Cerebellum (tissue), 4 donors: ENCODE measurements at places on chromosomes 2 and 18.

DNA sequence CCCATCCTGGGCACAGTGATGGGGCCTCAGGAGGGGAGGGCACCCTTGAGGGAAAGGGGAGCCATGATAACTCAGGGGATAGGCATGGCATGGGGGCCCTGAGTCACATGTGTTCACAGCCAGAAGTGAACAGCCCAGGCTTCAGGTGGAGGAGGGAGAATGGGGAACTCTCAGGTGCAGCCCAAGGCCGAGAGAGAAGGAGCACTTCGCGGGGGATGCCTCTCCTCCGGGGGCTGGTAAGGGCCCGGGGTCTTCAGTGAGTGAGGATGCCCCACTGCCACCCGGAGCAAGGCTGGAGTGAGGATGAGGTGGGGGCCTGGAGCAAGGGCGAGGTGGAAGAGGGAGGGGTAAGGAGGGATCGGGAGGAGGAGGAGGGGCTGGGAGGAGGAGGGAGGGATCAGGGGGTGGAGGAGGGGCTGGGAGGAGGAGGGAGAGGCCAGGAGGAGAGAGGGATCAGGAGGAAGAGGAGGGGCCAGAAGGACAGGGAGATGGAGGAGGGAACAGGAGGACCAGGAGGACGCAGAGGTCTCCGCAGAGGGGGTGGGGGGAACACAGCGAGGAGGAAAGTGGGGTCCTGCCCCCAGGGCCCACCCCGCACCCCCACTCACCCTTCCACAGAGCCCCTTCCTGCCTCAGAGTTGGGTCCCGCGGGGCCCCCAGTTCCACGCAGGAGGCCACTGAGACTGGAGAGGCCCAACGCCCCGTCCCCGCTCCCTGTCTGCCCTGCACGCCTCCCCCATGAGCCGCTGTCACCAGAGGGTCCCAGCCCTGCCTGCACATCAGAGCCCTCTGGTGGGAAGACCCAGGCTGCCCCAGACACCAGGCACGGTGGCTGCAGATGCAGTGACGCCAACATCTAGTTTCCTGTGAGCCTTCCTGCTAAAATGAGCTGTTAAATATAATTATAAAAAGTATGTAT lies 42.8 kb downstream of the RAMP1 start:
- DNase-seq, result no peak

GRCh38 chr18:24934258-24934932 lies 417.6 kb downstream of the ZNF521 start:
- DNase-seq, result no peak

DNA sequence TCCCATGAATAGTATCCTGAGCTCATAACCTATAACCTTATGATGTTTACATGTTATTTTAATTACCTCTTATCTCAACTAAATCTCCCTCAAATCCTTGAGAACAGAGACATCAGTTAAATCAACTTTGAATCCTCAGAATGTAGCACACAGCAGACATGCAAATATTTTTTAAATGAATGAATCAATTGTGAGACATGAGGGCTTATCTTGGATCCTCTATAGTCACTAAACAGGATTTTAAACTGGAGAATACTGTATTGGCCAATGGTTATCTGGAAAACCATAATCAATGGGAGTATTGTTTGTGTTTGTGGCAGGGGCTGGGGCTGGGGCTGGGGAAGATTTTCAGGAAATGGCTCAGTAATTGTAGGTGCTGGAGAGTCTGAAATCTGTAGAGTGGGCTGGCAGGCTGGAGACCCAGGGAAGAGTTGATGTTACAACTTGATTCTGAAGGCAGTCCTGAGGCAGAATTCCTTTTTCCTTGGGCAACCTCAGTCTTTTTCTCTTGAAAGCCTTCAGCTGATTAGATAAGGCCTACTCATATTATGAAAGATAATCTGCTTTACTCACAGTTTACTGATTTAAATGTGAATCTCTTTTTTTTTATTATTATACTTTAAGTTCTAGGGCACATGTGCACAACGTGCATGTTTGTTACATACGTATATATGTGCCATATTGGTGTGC lies 106.3 kb downstream of the NCOA1 start:
- no peak for DNase-seq

- DNase-seq, result no peak
Measured at GRCh38 chr2:119004602-119005001, 62.6 kb downstream of the MARCO start.

DNA sequence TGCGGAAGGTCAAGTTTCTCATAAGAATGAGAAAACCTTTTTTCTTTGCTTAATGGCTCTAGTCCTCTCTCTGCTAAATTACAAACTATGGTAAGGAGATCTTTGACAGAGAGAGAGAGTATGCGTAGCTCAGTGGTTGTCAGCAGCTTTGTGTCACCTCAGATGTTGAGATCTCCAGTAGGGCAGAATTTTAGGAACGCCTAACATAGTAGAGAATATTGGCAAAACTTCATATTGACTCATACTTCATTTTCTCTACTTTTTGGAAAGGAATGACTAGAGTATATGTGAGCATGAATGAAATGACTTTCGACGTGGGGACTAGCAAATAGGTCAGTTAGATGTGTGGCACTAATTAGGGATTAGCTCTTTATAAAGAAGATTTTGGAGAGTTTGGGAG lies 64.0 kb downstream of the WDR7 start:
- DNase-seq, result no peak

- peak; percentile 28 for DNase-seq
Measured at GRCh38 chr2:86453836-86454235, 12.7 kb downstream of the KDM3A start.

GRCh38 chr18:72672364-72673184 lies 128.4 kb upstream of the CBLN2 start:
- DNase-seq, result peak; percentile 2

GRCh38 chr2:145007093-145007959 lies 487.4 kb upstream of the ZEB2 start:
- DNase-seq, result no peak

DNA sequence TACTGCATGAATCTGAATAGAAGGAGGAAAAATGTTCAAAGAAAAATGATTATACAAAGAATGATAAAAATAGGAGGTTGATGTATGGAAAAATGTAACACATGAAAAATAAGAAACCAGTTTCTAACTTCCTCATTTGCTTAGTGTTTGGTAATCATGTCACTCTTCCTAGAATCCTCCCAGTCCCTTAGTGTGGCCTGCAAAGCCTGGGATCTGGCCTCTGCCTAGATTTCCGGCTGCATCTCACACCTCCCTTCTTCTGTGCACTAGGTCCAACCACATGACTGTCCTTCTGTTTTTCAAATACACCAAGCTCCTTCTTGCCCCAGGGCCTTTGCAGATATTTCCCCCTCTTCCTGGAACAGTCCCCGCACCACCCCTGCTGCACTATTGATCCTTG lies 76.8 kb upstream of the RBMS1 start:
- DNase-seq, result no peak

DNA sequence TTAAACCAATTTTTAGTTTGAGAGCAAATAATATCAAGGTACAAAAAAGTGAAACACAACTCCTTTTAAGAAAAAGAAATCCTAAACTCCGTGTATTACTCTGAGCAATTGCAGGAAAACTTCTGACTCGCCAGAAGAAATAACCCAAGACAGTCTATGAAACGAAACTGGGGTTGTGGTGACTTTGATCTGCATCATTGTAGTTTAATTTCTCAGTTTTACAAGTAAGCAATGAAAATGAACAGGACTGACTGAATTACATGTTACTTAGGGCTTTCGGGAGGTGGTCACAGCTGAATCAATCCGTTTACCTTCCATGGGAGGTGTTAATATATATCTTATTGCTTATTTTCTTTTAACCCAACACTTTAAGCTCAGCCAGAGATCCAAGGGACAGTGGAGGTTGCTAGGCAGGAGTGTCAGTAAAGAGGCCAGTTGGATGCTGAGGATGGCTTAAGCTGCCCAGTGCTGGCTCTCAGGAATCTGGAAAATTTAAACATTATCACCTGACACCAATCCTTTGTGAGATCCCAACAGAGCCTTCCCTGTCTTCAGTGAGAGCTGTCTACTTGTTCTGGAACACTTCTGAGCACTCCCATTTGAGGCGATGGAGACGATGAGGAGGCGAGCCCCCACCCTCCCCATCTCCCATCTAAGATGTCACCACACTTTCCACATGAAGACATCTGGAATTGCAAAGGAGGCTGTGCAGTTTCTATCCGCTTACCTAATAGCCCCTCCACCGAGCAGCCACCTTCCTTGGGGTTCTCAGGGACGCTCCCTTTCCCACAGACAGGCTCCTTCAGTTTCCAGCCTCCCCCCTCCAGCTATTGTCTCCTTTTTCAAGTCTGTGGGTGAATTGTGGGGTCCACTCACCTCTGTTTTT lies 3.6 kb upstream of the RAB31 start:
- no peak for DNase-seq
